ENCODE measurements at places on chromosomes 5 and 9.
A peak's percentile ranks its signal among the peaks of the same experiment; 100 is the strongest.

GRCh38 chr9:92312887-92313623 lies 12.1 kb downstream of the NOL8 start:
- H3K4me3 ChIP-seq = no peak overlapping the region
- no peaks in the 10 kb centered on the region for H3K4me1 ChIP-seq
- peaks cover 41% of the 10 kb centered on the region for H3K36me3 ChIP-seq
- no peak for DNase-seq

DNA sequence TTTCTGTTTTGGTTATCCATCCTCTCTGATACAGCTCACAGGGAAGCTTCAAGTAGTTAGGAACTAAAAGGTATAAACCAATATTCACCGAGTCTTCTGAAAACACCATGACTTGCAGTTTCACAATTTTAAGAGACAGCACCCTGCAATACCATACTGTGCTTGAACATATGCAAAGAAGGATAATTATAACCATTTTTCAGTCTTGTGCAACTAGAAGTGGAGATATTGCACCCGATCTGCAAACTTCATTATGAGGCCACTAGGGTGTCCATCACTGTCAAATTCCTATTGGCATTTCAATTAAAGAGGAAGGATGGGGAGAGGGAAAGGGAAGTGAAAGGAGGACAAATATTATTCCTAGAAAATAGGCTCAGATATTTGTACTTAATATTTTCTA lies 32.4 kb upstream of the CEP120 start:
- no peak for DNase-seq
- no peaks in the 10 kb centered on the region for H3K27me3 ChIP-seq
- H3K36me3 ChIP-seq = no peaks in the 10 kb centered on the region
- H3K27ac ChIP-seq = no peak overlapping the region
- no peak overlapping the region for H3K4me3 ChIP-seq

GRCh38 chr5:9013147-9013546 lies 532.7 kb downstream of the SEMA5A start:
- no peak for DNase-seq
- H3K27ac ChIP-seq = no peak overlapping the region
- H3K36me3 ChIP-seq = no peaks in the 10 kb centered on the region
- H3K4me1 ChIP-seq = no peaks in the 10 kb centered on the region
- H3K4me3 ChIP-seq = no peak overlapping the region
- H3K27me3 ChIP-seq = no peaks in the 10 kb centered on the region

GRCh38 chr9:86350006-86350760 lies 4.0 kb downstream of the TUT7 start:
- DNase-seq = no peak
- no peak overlapping the region for H3K27ac ChIP-seq
- peaks cover 4% of the 10 kb centered on the region for H3K36me3 ChIP-seq
- peaks cover 3% of the 10 kb centered on the region for H3K4me1 ChIP-seq
- no peak overlapping the region for H3K4me3 ChIP-seq

- no peaks in the 10 kb centered on the region for H3K27me3 ChIP-seq
- H3K36me3 ChIP-seq = no peaks in the 10 kb centered on the region
- no peak overlapping the region for H3K27ac ChIP-seq
- no peaks in the 10 kb centered on the region for H3K4me1 ChIP-seq
- DNase-seq = no peak
Measured at GRCh38 chr9:101787891-101788290, 49.4 kb upstream of the GRIN3A start.

- no peak for DNase-seq
- no peaks in the 10 kb centered on the region for H3K27me3 ChIP-seq
- no peaks in the 10 kb centered on the region for H3K36me3 ChIP-seq
- H3K4me1 ChIP-seq = no peaks in the 10 kb centered on the region
- no peak overlapping the region for H3K4me3 ChIP-seq
- no peak overlapping the region for H3K27ac ChIP-seq
Measured at GRCh38 chr9:3773362-3774060, 247.7 kb upstream of the RFX3 start.

DNA sequence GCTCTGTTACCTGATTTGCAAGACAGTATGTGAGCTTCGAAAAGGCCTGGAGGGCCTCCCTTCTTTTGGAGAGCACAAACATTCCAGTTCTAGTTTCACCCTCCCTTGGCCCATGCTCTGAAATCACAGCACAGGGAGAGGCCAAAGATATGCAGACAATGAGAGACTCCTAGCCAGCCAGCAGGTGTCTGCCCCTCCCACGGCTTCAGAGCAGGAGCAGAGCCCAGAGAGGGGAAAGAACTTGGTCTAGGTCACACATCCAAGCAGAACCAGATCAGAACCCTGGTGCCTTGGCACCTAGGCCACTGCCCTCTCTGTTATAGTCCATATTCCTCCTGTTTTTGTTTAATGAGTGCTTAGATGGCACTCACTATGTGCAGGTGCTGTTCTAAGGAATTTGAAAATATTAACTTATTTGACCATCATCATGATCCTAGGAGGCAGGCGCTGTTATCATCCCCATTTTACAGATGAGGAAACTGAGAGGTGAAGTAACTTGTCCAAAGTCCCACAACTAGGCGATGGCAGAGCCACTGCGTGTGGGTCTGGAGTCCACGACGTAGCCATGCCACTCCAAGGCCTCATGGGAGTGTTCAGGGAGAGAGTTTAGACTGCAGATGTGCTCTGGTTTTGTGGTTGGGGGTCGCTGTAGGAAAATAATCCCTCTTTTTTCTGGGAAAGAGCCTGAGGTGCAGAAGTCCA lies 27.2 kb downstream of the TMOD1 start:
- DNase-seq = no peak
- no peak overlapping the region for H3K4me3 ChIP-seq
- no peaks in the 10 kb centered on the region for H3K27me3 ChIP-seq
- H3K36me3 ChIP-seq = peaks cover 7% of the 10 kb centered on the region
- H3K27ac ChIP-seq = peak overlapping the region; percentile 60
- peaks cover 34% of the 10 kb centered on the region for H3K4me1 ChIP-seq

GRCh38 chr5:16051246-16051755 lies 128.3 kb downstream of the MARCHF11 start:
- no peaks in the 10 kb centered on the region for H3K4me1 ChIP-seq
- H3K4me3 ChIP-seq = no peak overlapping the region
- no peak overlapping the region for H3K27ac ChIP-seq
- H3K36me3 ChIP-seq = no peaks in the 10 kb centered on the region
- DNase-seq = no peak

DNA sequence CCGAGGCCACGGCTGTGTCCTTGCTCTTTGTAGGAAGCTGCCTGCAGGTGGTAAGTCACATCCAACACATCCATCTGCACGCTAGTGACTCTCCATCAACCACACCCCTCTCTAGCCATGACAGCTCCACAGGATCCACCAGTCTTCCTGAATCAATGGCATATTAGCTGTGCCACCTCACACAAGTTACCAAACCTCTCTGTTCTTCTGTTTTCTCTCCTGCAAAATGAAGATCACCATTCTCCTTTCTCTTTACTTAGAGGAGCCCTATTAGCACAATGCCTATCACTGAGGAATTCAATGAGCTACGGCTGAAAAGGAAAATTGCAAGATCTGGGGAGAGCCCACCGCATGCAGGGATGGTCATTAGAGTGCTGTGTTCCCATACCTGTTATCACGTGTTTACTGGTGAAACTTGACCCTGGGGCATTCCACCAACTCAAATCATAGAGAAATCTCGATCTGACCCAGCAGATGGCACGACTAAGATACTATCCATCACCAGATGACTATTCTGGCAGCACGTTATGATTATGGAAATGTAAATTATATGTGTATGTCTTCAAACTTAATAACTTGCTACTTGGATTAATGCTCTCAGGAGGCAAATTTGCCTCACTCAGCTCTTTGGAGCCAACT lies 20.9 kb downstream of the WHRN start:
- no peaks in the 10 kb centered on the region for H3K36me3 ChIP-seq
- peaks cover 40% of the 10 kb centered on the region for H3K4me1 ChIP-seq
- H3K4me3 ChIP-seq = no peak overlapping the region
- DNase-seq = no peak

- peak overlapping the region; percentile 76 for H3K27ac ChIP-seq
- DNase-seq = no peak
- no peaks in the 10 kb centered on the region for H3K27me3 ChIP-seq
- peaks cover 97% of the 10 kb centered on the region for H3K36me3 ChIP-seq
- no peak overlapping the region for H3K4me3 ChIP-seq
Measured at GRCh38 chr5:179605026-179605833, 18.2 kb downstream of the HNRNPH1 start.

DNA sequence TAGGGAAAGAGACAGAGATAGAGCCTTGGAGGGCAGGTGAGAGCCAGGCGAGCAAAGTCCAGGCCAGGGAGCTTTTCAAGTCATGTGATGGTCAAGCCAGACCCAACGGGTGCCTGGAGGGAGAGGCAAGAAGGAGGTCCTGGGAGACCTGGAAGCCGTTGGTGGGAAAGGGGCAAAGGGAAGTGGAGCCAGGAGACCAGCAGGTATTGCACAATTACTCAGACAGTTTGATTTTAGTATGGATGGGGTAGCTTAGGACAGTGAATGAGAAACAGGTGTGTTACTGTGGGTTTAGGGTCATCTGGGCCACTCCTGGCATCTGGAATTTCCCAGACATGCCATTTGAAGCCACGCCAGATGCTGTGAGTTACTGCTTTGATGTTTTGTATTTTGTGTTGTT lies 5.1 kb downstream of the SECISBP2 start:
- no peak for DNase-seq
- no peaks in the 10 kb centered on the region for H3K27me3 ChIP-seq
- no peak overlapping the region for H3K4me3 ChIP-seq
- no peaks in the 10 kb centered on the region for H3K36me3 ChIP-seq
- peaks cover 7% of the 10 kb centered on the region for H3K4me1 ChIP-seq
- no peak overlapping the region for H3K27ac ChIP-seq

DNA sequence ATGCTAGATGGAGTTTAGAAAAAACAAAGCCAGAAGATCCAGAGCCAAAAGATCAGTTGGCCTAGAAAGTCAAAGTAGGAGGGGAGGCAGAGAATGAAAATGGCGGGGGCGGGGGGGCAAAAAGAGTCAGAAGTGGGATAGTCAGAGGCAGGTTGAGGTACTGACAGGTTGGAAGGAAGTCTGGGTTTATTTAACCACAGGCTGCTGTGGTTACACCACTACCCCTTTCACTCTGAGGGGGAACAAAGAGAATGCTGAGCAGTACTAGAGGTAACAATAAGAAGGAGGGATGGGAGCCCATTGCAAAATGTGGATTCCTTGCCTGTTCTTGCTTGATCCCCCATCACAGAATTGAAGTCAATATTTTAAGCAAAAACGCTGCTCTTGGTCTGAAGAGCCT lies 111.8 kb downstream of the CAVIN4 start:
- H3K36me3 ChIP-seq = no peaks in the 10 kb centered on the region
- DNase-seq = no peak
- no peak overlapping the region for H3K27ac ChIP-seq
- no peaks in the 10 kb centered on the region for H3K27me3 ChIP-seq

DNA sequence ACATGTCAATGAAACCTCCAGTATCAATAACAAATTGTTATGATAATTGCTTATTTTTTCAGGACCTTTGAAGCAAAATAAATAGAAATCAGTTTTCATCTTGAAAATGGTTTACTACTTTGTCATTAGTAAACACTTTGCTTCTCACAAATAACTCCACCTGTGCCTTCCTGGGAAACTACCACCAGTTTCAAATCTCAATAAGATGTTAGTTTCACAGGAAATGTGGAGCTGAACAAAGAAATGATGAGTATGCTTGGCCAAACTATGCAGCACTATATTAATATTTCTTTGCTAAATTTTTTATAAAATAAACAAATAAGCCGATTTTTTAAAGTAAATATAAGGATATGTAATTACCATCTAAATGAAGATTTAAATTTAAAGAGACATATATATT lies 221.5 kb upstream of the HAPLN1 start:
- no peak overlapping the region for H3K27ac ChIP-seq
- no peaks in the 10 kb centered on the region for H3K27me3 ChIP-seq
- H3K36me3 ChIP-seq = no peaks in the 10 kb centered on the region
- no peaks in the 10 kb centered on the region for H3K4me1 ChIP-seq
- DNase-seq = no peak

GRCh38 chr5:173015192-173015591 lies 31.6 kb downstream of the ATP6V0E1 start:
- H3K36me3 ChIP-seq = no peaks in the 10 kb centered on the region
- peaks cover 20% of the 10 kb centered on the region for H3K4me1 ChIP-seq
- peak overlapping the region; percentile 73 for H3K27ac ChIP-seq
- H3K27me3 ChIP-seq = no peaks in the 10 kb centered on the region
- H3K4me3 ChIP-seq = no peak overlapping the region

GRCh38 chr9:123360161-123361085 lies 4.4 kb downstream of the CRB2 start:
- peaks cover 8% of the 10 kb centered on the region for H3K27me3 ChIP-seq
- no peak overlapping the region for H3K27ac ChIP-seq
- peaks cover 18% of the 10 kb centered on the region for H3K4me1 ChIP-seq
- DNase-seq = no peak
- no peaks in the 10 kb centered on the region for H3K36me3 ChIP-seq

GRCh38 chr5:115069087-115069968 lies 100.4 kb downstream of the TRIM36 start:
- no peak overlapping the region for H3K27ac ChIP-seq
- H3K36me3 ChIP-seq = no peaks in the 10 kb centered on the region
- DNase-seq = no peak
- H3K27me3 ChIP-seq = no peaks in the 10 kb centered on the region

GRCh38 chr9:33867747-33868439 lies 50.9 kb downstream of the UBE2R2 start:
- H3K27me3 ChIP-seq = no peaks in the 10 kb centered on the region
- H3K4me3 ChIP-seq = peak overlapping the region; percentile 30
- peak overlapping the region; percentile 68 for H3K27ac ChIP-seq
- DNase-seq = no peak

DNA sequence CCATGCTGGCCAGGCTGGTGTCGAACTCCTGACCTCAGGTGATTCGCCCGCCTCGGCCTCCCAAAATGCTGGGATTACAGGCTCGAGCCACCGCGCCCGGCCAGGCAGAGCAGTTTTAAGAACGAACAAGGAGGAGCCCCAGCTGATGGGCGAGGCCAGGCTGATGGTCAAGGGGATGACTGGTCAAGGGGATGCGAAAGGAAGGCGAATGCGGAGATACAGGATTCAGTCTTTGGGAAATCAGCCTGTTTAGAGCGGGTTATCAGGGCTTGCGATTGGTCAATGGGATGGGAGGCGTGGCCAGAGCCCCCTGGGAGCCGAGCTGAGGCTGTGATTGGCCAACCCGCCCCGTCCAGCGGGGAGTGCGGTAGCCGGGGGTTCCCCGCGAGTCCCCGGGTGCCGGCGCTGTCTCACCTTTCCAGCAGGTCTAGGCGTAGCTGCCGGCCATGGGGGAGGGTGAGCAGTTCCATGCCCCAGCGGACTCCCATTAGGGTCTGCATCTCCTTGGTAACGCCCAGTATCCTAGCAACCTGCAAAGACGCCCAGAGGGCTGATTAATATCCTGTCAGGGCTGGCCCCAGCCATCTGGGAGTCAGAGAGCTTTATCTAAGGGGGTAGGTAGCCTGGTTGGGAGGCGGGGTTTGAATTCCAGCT lies 7.5 kb upstream of the TOR2A start:
- H3K4me1 ChIP-seq = peaks cover 9% of the 10 kb centered on the region
- no peaks in the 10 kb centered on the region for H3K27me3 ChIP-seq
- H3K36me3 ChIP-seq = peaks cover 49% of the 10 kb centered on the region
- H3K27ac ChIP-seq = peak overlapping the region; percentile 46
- no peak for DNase-seq

- H3K36me3 ChIP-seq = no peaks in the 10 kb centered on the region
- no peaks in the 10 kb centered on the region for H3K27me3 ChIP-seq
- DNase-seq = no peak
- no peak overlapping the region for H3K4me3 ChIP-seq
- H3K27ac ChIP-seq = no peak overlapping the region
Measured at GRCh38 chr5:53956196-53956595, 354.2 kb downstream of the ARL15 start.

GRCh38 chr9:112120439-112120925 lies 54.6 kb downstream of the SUSD1 start:
- DNase-seq = no peak
- no peak overlapping the region for H3K4me3 ChIP-seq
- H3K36me3 ChIP-seq = no peaks in the 10 kb centered on the region
- no peak overlapping the region for H3K27ac ChIP-seq
- H3K4me1 ChIP-seq = no peaks in the 10 kb centered on the region

Measured in esophagus squamous epithelium (tissue), 5 donors.